Cortex of kidney (tissue), 1 donor: ENCODE measurements at places on chromosomes 2 and 18.

DNA sequence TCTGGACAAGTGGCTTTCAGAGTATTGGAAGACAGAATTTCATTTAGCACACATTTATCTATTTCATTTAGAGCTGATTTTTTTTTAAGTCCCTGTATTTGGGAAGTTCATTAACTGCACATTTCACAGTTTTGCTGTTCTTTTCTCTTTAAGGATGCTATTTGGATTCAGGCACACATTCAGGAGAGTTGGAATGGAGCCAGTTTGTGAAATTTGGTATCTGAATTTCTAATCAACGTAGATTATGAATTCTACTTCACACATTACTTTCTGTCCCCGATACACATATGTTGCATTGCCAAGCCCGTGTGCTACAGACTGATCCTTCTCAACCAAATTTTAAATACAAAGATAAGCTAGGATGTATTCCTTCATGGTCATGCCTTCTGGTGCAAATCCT, 503.9 kb downstream of the IRS1 start:
- no peak for DNase-seq

DNA sequence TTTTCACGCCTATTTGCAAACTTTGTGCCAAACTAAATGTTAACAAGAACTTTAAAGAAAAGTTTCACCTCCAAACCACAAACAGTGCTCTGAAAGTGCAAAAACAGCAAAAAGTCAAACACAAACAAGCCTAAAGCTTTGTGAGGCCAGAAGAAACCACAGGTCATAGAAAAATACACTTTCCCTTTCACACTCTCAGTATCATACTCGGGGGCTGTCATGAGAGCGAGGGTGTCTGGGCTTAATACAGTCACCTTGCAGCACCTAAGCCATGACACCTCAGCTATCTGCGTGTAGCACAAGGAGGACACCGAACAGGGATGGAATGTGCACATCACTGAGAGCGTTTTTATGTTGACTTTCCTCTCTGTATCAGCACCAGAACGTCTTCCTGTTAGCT, 26.6 kb upstream of the SEH1L start:
- no peak for DNase-seq

DNA sequence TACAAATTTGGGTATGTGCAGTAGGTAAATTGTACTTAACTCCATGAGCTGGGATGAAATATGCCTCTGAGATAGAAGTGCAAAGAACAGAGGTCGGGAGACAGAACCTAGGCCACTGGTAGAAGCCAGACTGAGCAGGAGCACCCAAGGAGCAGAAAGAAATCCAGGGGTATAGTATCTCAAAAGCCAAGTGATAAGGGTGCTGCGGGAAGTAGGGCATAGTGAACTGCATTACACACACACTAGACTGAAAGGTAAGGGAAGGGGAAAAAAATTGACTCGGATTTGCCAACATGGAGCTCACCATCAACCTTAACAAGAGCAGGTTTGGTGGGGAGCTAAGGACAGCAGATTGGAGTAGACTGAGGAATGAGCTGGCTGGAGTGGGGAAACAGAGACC, 89.3 kb upstream of the TMEM247 start:
- DNase-seq, result no peak

DNA sequence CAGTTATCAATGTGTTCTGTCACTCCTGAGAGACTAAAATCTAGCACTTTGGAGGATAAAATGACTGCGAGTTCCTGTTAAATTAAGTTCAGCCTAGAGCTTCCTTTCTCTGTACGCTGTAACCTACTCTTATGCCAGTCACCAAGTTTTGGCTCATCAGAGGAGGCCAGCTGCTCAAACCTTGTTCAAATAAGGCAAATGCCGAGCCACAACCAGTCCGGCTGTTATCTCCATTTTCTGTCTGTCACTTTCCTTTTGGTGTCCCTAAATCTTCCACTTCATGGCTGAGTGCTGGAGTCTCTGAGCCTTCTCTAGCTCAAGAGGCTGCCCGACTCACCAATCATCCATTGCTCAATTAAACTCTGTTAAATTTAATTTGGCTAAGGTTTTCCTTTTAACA, 33.5 kb upstream of the PXDN start:
- no peak for DNase-seq

DNA sequence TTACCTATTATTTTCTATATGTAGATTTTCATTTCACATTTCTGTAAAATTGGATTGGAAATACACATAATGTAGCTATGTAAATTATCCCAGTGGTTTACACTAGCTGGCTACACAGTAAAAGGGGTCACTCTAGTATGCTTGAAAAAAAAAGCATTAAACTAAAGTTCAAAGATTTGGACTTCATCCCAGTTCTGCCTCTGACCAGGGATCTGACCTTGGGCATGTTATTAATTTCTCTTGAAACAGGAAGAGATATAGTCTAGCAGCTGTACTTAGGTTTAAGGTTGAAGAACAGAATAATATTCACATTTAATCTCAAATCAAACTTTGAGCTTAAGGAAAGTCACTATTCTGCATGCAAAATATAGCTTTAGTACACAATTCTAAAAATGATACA, 64.5 kb upstream of the RPE start:
- no peak for DNase-seq

DNA sequence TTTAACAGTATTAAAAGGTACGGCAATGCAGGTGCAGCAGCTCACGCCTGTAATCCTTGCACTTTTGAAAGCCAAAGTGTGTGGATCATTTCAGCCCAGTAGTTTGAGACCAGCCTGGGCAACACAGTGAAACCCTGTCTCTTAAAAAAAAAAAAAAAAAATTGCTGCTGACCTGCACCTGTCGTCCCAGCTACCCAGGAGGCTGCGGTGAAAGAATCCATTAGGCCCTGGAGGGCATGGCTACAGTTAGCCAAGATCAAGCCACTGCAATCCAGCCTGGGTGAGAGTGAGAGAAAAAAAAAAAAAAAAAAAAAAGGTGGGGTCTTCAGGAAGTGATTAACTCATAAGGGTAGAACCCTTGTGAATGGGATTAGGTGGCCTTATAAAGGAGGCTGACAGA, 12.8 kb downstream of the CUL3 start:
- DNase-seq, result no peak

GRCh38 chr2:174235680-174236079, 12.7 kb downstream of the OLA1 start:
- DNase-seq, result no peak

- DNase-seq, result no peak
Observed at GRCh38 chr2:119599384-119599783, 55.1 kb downstream of the CFAP221 start.

GRCh38 chr2:69059731-69060290, 46.8 kb downstream of the ANTXR1 start:
- no peak for DNase-seq

DNA sequence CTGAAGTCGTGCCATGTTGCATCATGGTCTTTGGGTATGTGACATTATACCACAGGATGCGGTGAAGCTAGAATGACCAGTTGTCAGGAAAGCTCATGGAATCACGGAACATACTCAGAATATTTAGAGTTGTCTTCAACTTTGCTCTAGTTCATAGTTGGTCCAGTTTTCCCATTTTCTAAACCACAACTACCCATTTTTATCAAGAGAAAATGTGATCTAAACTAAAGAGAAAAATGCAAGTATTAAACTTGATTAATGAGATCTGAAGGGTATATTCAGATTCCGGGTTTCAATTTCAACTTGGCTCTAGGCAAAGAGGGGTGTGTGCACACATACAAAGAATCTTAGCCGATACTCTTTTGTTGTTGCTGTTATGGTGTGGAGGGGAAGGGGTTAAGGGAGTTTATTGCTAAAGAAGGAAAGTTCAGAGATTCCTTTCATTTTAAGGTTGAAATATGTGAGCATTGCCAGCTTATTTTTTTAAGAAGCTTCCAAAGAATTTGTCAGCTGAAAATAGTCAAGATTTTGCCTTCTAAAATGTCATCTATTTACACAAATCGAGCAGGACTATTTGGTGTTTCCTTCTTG, 516.6 kb upstream of the ZEB2 start:
- DNase-seq, result no peak

- DNase-seq, result no peak
Observed at GRCh38 chr2:185202945-185203528, 535.6 kb upstream of the FSIP2 start.

- DNase-seq, result no peak
Observed at GRCh38 chr2:48723129-48723528, 32.4 kb downstream of the LHCGR start.

DNA sequence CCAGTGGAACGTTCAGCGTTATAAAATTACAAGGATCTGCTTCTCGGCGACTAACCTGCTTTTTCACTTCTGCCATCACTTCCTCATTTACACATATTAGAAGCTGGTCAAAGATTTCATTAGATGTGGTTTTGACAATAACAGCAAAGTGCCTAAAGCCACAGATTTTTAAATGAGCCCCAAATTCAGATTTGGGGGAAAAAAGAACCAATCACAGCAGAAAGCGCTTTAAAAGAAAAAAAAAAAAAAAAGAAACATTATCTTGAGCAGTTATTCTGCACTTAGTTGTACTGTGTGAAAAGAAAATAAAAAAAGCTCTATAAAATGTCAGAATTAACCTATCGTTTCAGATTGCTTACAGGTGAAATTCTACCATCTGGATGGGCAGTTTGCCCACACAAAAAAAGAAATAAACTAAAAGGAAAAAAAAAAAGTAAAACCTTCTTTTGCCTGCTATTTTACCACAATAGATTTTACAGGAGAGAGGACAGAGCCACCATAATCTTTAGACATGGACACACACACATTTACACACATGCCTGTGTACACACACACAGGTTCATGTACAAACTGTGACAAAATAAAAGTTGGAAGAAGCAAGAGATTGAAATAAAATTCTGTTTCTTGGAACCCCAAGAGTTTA, 167.2 kb downstream of the TCF4 start:
- DNase-seq, result no peak

GRCh38 chr18:75625966-75626365, 198.5 kb upstream of the SMIM21 start:
- DNase-seq, result no peak

DNA sequence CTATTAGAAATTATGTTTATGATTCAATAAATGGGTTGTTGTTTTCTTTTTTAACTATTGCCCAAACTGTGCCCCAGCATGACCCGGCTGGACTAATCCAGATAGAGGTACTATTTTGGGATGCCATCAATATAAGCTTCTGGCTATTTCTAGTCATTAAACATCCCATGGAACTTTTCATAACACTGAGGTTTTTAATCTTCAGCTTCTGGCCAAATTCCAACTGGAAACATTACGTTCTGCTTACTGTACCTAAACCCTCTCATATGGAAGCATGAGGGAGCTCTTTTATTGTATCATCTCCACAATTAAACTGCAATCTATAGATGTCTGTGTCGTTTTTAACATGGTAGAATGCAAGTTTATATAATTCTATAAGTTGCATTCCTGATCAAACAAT, 674.7 kb downstream of the ARHGAP15 start:
- DNase-seq, result no peak

DNA sequence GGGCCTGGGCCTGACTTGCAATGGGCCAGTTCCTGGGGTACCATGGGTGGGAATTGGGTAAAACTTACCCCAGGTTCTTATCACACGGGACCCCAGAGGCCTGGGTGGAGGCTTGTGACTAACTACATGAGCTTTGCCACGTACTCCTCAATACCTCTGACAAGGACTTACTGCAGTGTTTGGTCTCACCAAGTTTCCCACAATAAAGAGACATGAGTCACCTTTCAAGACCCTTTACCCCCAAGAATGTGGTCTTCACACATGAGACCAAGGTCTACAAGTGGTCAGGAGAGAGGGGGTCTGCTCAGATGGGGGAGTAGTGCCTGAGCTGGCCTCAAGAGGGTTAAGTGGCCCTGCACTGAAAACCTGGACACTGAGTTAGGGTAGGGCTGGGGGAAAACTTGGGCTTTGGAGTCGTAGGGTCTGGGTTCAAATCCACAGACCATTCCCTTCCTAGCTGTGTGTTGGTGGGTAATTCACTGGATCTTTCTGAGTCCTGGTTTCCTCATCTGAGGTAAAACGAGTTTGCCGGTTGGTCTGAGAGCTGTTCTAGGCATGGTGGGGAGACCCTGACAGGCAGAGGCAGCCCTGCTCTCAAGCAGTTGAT, 2.0 kb upstream of the GNLY start:
- DNase-seq, result no peak

DNA sequence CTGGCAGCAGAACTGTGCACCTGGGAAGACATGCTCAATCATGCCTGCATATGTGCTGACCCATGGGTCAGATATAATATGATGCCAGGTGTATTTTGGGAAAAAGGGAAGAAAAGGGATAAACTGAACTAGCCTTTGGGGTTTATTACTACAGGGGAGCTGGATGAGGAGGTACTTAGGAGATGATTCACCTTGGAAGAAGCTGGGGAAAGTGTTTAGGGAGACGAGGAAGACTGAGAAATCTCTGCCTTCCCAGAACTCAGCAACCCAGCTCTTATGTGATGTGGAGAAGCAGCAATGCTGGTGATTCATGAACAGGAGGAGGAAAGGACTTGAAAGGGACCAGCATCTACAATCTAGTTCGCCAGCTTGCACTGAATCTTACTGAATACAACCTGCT, 110.2 kb downstream of the BARD1 start:
- no peak for DNase-seq
